Stomach (tissue), 19 donors: ENCODE measurements at places on chromosomes 3 and 15. TPM values are rescaled to one million over a fixed set of nuclear protein-coding genes. Genes with fewer than 3 reads are reported as not detected.

- H3K27me3 ChIP-seq: no peaks in the 10 kb centered on the region
- no peak overlapping the region for H3K27ac ChIP-seq
- H3K36me3 ChIP-seq: no peaks in the 10 kb centered on the region
- DNase-seq: no peak
- H3K4me3 ChIP-seq: no peak overlapping the region
- H3K4me1 ChIP-seq: peaks cover 5% of the 10 kb centered on the region
Observed at GRCh38 chr3:176661432-176661964, 535.8 kb downstream of the TBL1XR1 start.

RPLP1 gene
- 288 TPM for total RNA-seq

COL6A5 gene
- total RNA-seq: 3.3 TPM

DNA sequence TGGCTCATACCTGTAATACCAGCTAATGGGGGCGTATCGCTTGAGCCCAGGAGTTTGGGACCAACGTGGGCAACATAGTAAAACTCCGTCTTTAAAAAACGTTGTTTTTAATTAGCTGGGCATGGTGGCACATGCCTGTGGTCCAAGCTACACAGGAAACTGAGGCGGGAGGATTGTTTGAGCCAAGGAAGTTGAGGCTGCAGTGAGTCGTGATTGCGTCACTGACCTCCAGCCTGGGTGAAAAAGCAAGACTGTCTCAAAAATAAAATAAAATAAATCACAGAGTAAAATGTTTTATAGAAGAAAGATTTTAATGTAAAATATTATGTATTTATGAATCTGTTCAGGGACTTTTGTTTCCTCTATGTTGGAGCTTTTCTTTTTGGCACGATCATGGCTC, 15.3 kb upstream of the STRIT1 start:
- no peaks in the 10 kb centered on the region for H3K36me3 ChIP-seq
- no peak overlapping the region for H3K27ac ChIP-seq
- no peaks in the 10 kb centered on the region for H3K27me3 ChIP-seq
- no peak for DNase-seq

- DNase-seq: peak; percentile 25
- no peak overlapping the region for H3K27ac ChIP-seq
- H3K36me3 ChIP-seq: no peaks in the 10 kb centered on the region
- H3K4me3 ChIP-seq: no peak overlapping the region
- no peaks in the 10 kb centered on the region for H3K4me1 ChIP-seq
Observed at GRCh38 chr15:51629612-51630011, 7.0 kb upstream of the DMXL2 start.

DNA sequence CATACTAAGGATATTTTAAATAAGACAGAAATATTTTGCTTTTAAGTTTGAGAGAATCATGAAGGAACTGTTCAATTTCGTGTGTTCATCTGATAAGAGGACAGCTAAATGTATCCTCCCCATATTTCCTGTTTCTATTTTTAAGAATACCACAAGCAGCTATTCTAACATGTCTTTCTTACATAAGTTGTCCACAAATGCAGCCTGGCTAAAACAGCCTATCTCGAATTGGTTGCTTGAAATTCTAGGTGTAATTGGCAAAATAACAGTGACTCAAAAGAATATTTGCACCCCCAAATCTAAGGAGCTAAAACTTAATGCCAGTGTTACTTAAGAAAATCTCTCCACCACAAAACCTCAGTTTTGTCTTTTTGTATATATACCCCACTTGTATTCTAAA, 35.0 kb downstream of the BTLA start:
- H3K27ac ChIP-seq: no peak overlapping the region
- no peaks in the 10 kb centered on the region for H3K36me3 ChIP-seq
- DNase-seq: peak; percentile 16
- no peak overlapping the region for H3K4me3 ChIP-seq
- H3K4me1 ChIP-seq: no peaks in the 10 kb centered on the region

- H3K27me3 ChIP-seq: no peaks in the 10 kb centered on the region
- H3K36me3 ChIP-seq: no peaks in the 10 kb centered on the region
- H3K27ac ChIP-seq: no peak overlapping the region
Observed at GRCh38 chr15:73936181-73936580, 9.9 kb downstream of the LOXL1 start.

GRCh38 chr3:138781012-138781470, 53.7 kb downstream of the PIK3CB start:
- no peak overlapping the region for H3K27ac ChIP-seq
- peak; percentile 29 for DNase-seq
- H3K27me3 ChIP-seq: no peaks in the 10 kb centered on the region
- H3K36me3 ChIP-seq: no peaks in the 10 kb centered on the region
- no peaks in the 10 kb centered on the region for H3K4me1 ChIP-seq

DNA sequence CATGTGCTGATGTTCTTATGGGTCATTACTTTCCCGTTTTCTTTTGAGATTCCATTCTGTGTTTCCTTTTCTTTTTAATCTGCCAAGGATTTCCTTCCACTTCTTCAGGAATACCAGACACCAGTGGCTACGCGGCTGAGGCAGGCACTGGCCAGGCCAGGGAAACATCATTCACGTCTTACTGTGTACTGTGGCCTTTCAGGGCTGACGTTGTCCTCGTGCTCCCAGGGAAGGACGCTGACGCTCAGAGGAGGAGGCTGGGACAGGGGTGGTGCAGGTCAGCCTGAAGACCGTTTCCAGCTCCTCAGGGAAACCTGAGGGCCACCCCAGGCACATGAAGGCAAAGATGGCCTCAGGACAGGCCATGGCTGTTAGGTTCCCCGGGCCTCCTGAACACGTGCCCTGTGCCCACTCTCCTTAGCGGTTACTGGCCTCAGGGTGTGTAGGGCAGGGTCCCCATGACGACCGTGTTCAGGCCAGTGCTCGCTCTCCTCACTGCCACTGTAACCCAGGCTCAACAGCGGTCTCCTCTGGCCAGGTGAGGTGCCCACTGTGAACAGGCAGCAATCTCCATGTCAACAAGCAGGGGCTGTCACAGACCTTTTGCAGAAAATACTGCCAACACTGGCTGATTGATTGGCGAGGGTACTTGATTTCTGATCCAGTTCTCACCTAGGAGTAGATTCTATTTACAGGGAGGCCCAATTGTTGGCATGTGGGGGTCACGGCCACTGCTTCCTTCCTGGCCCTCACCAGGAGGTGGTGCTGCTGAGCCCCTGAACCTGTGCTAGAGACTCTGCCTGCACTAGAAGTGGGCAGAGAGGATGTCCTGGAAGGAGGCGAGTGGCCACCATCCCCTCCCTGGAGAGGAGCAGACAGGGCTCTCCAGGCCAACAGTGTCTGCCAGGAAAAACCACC, 169.5 kb downstream of the ATP10A start:
- H3K27ac ChIP-seq: no peak overlapping the region
- H3K4me1 ChIP-seq: no peaks in the 10 kb centered on the region
- H3K4me3 ChIP-seq: no peak overlapping the region
- H3K36me3 ChIP-seq: peaks cover 45% of the 10 kb centered on the region
- no peaks in the 10 kb centered on the region for H3K27me3 ChIP-seq
- DNase-seq: peak; percentile 48

DNA sequence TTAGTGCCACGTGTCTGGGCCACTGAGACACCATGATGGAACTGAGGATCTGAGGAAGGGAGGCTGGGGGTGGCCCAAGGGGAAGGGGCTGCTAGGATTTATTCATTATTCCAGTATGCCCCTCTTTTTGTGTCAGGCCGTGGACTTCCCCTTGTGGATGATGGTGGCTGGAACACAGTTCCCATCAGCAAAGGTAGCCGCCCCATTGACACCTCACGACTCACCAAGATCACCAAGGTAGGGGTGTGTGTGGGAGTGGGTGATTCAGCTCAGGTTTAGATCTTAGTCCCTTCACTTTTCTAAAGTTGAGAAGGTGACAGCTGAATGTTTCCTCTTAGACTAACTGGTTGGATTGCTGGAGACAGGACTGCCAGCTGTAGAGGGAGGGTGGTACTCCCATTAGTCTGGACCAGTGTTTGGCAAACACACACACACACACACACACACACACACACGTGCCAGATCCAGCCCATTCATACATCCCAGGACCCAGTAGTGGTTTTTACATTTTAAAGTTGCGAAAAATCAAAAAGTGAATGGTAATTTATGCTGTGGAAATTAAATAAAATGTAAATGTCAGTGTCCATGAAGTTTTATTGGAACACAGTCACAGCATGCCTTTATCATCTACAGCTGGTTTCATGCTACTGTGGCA, 11.4 kb downstream of the EIF4G1 start:
- no peak overlapping the region for H3K4me3 ChIP-seq
- peaks cover 8% of the 10 kb centered on the region for H3K4me1 ChIP-seq
- DNase-seq: no peak
- H3K27ac ChIP-seq: no peak overlapping the region

- H3K27me3 ChIP-seq: no peaks in the 10 kb centered on the region
- no peaks in the 10 kb centered on the region for H3K36me3 ChIP-seq
- H3K27ac ChIP-seq: no peak overlapping the region
Observed at GRCh38 chr3:174168026-174168425, 691.1 kb upstream of the NAALADL2 start.

ZDHHC23 gene
- 14.5 TPM for total RNA-seq

DNA sequence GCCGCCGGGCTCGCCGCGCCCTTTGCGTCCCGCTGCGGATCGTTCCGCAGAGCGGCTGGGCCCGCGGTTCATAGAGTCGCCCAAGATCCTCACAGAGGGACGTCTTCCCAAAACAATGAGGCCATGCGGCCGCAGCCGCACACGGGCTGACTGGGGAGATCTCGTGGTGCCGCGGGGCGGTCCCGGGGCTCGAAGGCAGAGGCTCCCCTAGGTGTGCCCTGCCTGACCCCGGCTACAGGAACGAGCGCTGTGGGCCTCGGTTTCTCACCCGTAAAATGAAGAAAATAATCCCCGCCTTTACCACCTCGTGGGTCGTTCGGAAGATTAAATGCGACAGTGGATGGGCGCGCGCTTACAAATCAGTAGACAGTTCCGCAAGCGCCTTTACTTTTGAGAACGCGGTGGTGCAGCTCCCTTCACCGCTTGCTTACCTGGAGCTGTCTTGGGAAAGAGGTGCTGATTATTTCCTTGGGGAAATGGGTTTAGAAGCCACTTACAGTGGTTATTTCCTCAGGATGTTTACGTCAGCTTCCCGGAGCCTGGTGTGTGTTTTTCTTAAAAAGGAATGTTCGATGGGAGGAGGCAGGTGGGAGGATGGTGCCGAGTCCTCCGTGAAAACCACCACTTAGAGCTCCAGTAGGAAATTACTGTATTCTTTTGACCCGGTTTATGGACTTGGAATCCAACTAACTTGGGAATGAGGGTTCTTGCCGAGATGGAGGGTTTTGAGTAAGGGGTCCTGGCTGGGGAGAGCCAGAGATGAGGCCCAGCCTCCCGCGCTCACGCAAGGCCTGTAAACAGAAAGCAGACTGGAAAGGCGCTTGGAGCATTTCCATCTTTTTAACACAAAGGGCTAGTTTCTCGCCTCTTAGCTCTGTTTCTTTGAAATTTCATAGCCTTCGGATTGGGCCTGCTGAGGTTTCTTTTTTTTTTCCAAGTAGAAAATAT, 1.9 kb upstream of the MEX3B start:
- DNase-seq: peak; percentile 71
- peaks cover 4% of the 10 kb centered on the region for H3K36me3 ChIP-seq
- H3K27me3 ChIP-seq: no peaks in the 10 kb centered on the region
- peaks cover 41% of the 10 kb centered on the region for H3K4me1 ChIP-seq
- H3K4me3 ChIP-seq: peak overlapping the region; percentile 90

DNA sequence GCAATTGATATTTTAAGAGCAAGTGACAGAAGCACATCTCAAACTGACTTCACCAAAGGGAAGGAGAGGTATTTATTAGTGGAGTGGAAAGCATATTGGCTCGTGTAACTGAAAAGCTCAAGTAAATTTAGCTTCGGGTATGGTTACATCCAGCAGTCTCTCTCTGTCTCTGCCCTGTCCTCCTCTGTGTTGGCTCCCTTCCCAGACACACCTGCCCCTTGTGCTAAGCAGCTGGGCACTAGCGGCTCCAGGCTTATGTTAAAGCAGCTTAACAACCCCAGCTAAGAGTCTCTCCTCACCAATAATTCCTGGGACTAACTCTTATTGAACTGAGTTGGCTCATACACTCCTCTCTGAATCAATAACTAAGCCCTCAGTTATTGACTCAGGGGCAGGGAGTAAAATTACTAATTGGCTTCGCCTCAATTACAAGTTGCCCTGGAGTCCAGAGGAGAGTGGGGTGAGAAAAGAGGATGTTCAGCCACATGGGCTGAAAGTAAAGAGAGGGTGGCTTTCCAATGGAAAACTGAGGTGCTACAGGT, 12.8 kb upstream of the SH3BP5 start:
- H3K27me3 ChIP-seq: no peaks in the 10 kb centered on the region
- no peaks in the 10 kb centered on the region for H3K4me1 ChIP-seq
- no peaks in the 10 kb centered on the region for H3K36me3 ChIP-seq
- no peak for DNase-seq
- H3K27ac ChIP-seq: no peak overlapping the region

DNAH12 gene
- 0.73 TPM for total RNA-seq

- no peak overlapping the region for H3K27ac ChIP-seq
- no peaks in the 10 kb centered on the region for H3K4me1 ChIP-seq
- no peak overlapping the region for H3K4me3 ChIP-seq
- H3K36me3 ChIP-seq: no peaks in the 10 kb centered on the region
Observed at GRCh38 chr3:56355570-56356185, 112.6 kb downstream of the ERC2 start.

DNA sequence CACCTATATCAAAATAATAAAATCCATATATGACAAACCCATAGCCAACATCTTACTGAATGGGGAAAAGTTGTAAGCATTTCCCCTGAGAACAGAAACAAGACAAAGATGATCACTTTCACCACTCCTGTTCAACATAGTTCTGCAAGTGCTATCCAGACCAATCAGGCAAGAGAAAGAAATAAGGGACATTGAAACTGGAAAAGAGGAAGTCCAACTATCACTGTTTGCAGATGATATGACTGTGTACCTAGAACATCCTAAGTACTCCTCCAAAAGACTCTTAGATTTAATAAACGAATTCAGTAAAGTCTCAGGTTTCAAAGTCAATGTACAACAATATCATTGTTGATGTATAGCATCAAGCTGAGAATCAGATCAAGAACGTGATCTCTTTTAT, 35.6 kb upstream of the FGF7 start:
- no peak for DNase-seq
- no peaks in the 10 kb centered on the region for H3K27me3 ChIP-seq
- no peak overlapping the region for H3K27ac ChIP-seq

CCR8 gene
- total RNA-seq: not detected
